ENCODE measurements at places on chromosomes 1 and 21. TPM values are rescaled to one million over a fixed set of nuclear protein-coding genes. Genes with fewer than 3 reads are reported as not detected.
A peak's percentile ranks its signal among the peaks of the same experiment; 100 is the strongest.

- DNase-seq: peak; percentile 82
Observed at GRCh38 chr1:33379631-33380354, 51.1 kb downstream of the PHC2 start.

DNA sequence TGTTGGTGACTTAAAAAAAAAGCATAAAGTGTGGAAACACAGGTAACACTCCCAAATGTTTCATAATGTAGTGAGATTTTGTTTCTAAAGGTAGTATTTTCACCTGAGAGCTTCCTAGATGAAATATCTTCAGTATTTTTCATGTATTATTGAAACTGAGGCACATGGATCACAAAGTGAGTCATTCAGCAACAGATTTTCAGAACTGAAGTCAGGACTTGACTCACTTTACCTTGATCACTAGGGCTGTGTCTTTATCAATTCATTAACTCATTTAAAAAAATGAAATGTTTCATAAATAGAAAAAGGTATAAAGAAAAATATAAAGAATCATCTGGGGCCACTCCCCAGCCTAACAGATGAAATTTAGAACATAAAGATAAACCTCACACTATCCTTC lies 66.5 kb upstream of the RCC1 start:
- DNase-seq: no peak

GRCh38 chr1:200493344-200493743 lies 83.5 kb upstream of the ZNF281 start:
- peak; percentile 76 for DNase-seq

DNA sequence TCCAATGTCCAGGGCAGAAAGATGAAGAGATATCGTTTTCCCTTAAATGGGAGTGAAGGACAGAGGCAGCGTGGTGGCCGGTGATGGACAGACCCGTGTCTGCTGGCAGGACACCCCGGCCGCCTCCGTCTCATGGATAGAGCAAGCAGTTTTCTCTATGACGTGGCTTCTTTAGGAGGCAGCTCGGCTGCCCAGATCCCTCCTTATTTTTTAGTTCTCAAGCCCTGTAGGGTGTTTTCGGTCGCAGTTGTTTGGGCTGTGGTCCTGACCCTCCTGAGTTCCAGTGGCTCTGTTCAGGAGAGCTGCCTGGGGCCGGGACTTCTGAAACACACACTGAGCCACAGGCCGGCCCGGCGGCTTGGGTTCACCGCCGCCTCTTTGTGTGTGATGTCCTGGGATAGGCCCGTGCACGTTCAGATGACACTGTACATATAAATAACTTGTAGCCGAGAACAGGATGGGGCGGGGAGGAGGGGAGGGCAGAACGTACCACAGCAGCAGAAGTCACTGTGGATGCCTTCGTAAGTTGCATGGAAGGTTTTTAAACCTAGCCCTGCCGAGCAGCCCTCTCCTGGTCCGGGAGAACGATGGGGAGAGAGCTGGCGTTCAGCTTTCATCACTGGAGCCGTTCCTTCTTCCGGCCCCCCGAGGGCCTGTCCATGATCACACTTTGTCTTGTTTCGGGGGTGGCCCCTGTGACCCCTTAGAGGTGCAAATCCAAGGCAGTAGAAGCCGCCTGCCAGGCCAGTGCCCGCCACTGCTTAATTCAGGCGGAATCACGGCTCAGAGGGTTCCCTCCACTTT lies 65.2 kb downstream of the SIK1 start:
- peak; percentile 76 for DNase-seq

DNA sequence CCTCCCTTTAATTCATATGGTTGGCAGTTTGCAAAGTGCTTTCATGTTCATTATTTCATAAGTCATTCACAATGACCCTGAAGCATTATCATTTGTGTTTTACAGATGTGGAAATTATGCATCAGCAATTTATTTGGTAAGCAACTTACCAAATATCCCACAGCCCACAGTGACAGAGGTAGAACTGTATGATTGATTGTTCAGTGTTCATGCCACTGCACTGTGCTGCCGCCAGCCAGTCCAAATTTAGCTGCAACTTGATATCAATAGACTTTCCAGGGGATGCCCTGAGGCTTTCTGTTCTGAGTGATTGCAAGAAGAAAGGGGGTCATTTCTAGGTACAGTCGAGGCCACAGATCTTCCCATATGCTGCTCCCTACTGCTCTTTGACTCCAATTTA lies 380.3 kb downstream of the PLPP3 start:
- DNase-seq: no peak

DNA sequence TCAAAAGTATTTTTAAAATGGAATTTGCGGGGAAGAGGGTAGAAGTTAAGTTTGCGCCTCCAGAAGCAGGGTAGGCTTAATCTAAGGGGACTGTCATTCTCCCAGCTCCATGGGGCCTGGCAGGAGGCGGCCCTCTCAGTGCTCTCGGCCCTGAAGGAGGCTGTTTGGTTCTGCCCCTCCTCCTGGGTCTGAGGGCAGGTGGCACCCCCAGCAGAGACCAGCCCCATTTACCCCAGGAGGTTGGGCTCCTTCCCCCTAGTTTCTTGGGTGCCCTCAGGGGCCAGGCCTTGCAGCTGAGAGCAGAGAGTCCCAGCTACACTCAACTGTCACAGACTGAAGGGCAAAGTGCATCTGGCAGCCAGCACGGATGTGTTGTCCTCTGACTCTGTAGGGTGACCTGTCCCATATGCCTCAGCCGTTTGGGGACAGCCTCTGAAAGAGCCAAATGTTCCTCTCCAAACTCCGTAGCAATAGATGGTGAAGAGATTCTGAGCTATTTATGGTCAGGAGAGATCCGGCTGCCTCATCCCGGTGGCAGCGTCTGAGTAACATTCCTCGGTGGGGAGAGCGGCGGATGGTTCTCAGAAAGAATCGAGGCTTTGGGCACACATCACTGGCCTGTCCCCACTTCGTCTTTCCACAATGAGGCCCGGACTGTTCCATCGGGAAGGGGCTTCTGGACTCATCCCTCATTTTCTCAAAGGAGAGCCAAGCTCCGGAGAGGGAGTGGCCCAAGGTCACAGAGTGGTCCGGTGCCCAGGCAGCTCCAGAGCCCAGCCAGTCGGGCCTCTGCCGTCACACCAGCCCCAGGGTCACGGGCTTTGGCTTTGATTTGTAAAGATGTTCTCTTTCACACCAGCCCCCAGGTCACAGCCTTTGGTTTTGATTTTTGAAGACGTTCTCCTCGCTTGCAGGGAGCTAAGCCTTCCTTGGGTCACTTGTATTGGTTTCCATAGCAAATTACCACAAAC lies 424.2 kb upstream of the VAMP3 start:
- no peak for DNase-seq

DNA sequence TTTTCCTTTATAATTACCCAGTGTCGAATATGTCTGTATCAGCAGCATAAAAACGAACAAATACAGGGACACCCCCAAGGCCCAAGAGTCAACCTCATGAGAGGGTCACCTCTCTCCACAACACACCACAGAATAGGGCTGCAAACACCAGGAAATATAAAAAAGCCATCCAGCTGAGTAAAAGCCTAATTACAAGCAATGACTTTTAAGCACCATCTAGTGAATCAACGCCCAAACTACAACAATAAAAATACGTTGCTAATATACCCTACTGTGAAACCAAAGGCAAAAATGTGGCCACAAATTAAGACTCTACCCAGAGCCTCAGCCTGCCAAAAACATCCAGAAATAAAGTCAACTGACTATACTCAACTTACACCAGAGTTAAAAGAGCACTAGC lies 817.9 kb upstream of the NEGR1 start:
- no peak for DNase-seq

DNA sequence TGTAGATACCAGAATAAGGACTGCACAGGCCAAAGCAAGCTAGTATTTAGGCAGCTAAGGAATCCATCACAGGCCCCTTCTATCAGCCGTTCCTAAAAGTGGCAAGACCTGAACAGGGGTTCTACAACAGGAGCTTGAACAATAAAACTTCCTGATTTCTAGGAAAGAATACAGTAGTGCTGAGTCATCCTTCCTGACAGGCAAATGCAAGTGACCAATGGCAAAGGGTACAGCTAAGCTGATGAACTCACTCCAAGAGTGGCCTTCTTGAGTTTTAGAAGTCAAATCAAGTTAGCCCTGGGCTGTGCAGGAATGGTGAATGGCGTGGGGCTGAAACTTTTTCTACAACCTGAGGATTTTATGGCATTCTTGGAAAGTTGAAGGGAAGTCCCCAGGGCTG lies 112.9 kb downstream of the GREM2 start:
- no peak for DNase-seq

- DNase-seq: no peak
Observed at GRCh38 chr1:64474665-64475439, 4.9 kb downstream of the CACHD1 start.

- no peak for DNase-seq
Observed at GRCh38 chr1:56064705-56065104, 514.7 kb downstream of the PLPP3 start.

- no peak for DNase-seq
Observed at GRCh38 chr1:16954579-16954978, 25.8 kb downstream of the MFAP2 start.

DNA sequence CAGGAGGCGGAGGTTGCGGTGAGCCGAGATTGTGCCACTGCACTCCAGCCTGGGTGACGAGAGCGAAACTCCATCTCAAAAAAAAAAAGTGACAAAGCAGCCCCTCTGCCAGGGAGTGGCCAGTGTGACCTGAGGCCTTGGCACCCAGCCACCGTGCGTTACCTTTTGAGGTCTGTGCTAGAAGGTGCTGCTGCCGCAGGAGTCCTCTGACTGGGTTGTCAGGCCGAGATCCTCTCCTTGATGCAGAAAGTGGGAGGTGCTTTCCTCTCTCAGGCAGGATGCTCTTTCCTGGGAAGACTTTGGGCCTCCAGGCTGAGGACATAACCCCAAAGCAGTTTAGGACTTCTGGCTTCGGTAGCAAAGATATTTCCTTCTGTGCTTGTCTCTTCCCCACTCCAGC lies 280.5 kb upstream of the VAMP3 start:
- no peak for DNase-seq

DNA sequence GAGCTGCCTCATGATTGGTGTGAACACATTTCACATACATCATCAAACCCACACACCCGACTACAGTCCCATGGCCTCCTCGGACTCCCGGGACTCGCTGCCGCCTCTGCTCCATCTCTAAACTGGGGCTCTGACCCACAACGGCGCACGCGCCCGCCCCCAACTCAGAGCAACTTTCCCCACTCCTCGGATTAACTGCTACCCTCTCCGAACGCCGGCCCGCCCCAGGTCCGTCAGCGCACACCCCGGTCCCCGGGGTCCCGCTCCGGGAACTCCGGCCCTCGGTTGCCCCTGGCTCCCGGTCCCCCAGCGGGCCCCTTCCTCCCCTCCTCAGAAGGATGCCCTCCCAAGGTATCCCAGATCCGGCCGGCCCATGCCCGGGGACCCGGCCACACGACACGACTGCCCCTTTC lies 740 bp downstream of the DSTYK start:
- no peak for DNase-seq

DNA sequence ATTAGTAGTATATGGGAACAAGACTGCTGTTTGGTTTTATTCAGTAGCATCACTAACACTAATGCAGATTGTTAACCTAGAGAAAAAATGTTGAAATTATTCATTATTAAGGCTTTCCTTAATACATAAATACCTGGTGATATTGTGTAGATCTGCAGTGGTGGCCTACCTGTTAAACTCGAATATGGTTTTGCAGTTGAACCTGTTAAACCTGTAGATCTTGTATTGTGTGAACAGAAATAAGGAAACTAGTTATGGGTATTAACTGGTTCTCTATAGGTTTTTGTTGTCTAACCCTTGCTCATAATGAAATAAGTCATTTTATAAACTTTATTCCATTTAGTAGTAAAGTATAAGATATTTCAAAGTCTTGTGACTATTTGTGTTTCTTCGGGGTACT lies 23.9 kb downstream of the PKN2 start:
- no peak for DNase-seq

- no peak for DNase-seq
Observed at GRCh38 chr1:23915466-23915865, 2.3 kb upstream of the CNR2 start.

GRCh38 chr1:223721658-223722607 lies 9.6 kb downstream of the CAPN2 start:
- no peak for DNase-seq

GRCh38 chr21:15138490-15138889 lies 73.7 kb upstream of the NRIP1 start:
- DNase-seq: peak; percentile 68

DNA sequence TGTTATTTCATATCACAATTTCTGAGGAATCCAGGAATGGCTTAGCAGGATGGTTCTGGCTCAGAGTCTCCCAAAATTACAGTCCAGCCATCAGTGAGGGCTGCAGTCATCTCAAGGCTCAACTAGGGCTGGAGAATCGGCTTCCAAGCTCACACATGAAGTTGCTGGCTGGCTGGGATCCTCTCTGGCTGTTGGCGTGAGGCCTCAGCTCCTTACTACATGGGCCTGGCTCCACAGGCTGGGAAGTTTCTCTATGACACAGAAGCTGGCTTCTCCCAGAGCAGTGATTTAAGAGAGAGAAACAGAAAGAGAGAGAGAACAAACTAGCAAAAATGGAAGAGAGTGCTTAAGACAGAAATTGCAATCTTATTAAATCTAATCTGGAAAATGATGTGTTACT lies 38.8 kb upstream of the RGS8 start:
- no peak for DNase-seq

- DNase-seq: no peak
Observed at GRCh38 chr1:147218606-147219005, 6.5 kb downstream of the FMO5 start.

DNA sequence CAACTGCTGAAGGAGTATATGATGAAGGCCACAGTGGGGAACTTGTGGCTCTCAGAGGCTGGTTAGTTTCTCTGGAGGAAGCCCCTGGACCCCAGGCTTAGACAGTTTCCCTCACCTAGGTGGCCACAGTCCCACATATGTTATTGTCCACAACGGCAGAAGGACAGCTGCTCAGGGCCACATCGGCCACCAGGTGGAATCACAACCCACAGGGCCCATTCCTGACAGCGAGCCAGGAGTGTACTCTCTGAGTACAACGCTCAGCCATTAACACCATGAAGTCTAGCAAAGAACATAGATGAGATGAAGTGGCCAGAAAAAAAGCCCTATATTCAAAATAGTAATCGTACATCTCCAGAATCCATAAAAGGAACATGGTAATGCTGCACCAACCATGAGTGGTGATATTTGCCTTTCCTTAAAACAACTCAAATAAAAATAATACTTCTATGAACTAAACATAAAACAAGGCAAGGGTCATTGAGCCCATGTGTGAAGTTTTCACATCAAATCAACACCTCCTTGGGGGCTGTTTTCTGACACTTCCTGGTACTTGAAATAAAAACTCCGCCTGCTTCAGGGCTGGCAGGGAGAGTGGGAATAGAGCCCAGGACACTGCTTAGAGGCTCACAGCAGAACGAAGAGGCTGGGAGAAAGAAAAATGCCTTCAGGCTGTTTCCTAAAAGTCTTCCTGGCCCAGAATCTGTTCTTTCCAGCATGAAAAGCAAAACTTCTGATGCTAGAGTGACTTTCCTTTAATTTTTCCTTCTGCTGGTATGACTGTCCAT lies 383.3 kb downstream of the HHAT start:
- DNase-seq: no peak

- DNase-seq: no peak
Observed at GRCh38 chr1:170776252-170776651, 112.3 kb downstream of the PRRX1 start.

Gene PRKAA2
- 11.6 TPM for total RNA-seq

Gene LCE2B
- total RNA-seq: not detected

Gene KISS1
- 0.50 TPM for total RNA-seq

Gene CPT2
- 24.2 TPM for total RNA-seq

Gene SSX2IP
- 18.2 TPM for total RNA-seq

Gene CCDC30
- 18.0 TPM for total RNA-seq

Gene FAM78B
- 1.4 TPM for total RNA-seq

Gene KRTAP10-8
- total RNA-seq: not detected

Gene AGMAT
- 6.2 TPM for total RNA-seq

Gene EPHB2
- total RNA-seq: 9.5 TPM

All from kidney (tissue), 22 donors.